ENCODE measurements at places on chromosomes 2 and 18.

DNA sequence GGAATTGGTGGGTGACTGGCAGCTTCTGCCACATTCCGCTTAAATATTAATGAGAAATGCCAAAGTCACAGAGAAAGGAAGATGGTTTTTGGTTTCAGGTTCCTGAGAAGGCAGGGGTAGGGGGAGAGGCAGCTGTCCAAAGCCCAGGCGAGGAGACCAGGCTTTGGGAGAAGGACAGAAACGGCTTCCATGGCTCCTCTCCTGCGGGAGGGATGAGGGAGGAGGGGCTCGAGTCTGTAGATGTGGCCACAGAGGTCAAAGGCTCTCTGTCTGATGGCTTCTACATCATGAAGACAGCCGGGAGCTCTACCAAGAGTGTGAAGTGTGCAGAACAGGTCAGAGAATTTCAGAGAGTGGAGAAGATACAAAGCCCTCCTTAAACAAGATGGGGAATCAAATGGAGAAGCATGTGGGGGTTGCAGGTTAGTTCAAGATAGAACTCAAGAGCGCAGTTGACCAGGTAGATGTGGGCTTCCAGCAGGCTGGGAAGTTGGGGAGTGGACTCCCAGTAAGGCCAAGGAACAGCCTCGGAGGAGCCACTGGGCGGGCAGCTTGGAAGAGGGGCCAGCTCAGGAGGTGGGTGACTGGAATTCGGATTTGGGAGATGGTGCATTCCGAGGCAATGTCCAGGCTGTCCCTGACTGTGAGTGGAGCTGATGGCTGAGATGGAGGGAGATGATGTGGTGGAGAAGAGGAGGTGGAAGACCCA, 23.8 kb upstream of the HPCAL1 start:
- DNase-seq: no peak

DNA sequence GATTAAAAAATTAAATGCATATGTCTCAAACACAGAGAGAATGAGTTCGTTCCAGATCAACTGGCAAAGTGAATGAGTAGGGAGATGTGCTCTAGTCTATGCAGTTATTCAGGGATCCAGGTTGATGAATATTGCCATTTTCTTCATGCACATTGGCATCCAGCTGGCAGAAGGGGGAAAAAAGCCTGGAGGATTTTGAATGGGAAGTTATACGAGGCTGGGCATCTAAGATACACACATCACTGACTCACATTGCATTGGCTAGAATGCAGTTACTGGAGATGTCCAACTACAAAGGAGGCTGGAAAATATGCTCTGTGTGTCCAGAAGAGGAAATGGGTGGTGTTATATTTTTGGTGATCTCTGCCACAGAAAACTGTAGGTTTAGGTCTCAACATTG, 270.9 kb upstream of the FIGN start:
- DNase-seq: no peak

GRCh38 chr2:232405943-232406510, 617 bp upstream of the ALPG start:
- no peak for DNase-seq

GRCh38 chr2:48221846-48222516, 308.0 kb upstream of the STON1 start:
- no peak for DNase-seq

DNA sequence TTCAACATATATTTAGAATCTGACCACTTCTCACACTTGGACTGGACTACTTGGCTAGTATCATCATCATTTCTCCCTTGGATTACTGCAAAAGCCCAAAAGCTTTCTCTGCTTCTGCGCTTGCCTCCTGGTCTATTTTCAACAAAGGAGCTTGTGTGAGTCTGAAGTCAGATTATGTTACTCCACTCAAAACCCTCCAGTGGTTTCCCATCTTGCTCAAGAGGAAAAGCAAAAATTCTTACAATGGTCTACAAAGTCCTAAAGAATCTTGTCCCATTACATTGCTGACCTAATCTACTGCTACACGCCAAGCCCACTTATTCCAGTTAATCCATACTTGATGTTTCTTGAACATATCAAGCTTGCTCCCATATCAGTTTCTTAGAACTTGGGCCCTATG, 9.6 kb downstream of the PREPL start:
- no peak for DNase-seq

DNA sequence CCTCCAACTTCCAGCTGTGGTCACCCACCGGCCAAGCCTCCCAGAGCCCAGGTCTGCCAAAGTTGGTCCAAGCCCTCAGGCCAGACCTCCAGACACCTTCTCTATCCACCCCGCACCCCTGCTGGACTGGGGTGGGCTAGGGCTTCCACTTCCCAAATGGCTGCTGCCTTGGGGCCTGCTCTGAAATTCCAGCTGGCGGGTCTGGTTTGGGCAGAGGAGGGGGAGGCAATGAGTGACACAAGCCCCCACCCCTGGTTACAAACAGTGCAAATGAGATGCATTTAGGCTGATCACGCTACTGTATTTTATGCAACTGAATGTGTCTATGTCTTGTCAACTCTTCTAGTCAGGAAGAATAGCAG, 14.6 kb downstream of the POU3F3 start:
- DNase-seq: no peak

GRCh38 chr2:227884511-227884947, 13.1 kb downstream of the DAW1 start:
- DNase-seq: peak; percentile 88

GRCh38 chr2:197340591-197340990, 30.0 kb upstream of the ANKRD44 start:
- no peak for DNase-seq

DNA sequence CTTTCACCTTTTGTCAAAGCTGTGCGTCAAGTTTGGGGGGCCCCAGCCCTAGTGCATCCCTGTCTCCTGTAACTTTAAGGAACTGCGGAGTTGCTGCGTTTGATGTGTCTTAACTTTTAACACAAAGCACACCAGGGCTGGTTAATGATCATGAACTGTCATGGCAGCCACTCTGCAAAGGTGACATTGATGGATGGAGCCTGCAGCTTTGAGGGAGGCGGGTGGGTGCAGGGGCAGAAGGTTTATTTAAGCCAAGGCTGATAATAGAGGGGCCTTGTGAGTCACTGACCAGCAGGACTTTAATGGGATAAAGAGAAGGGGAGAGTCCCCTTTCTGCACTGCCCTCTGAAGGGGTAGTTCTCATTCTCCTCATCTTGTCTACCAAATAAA, 190.2 kb upstream of the GATA6 start:
- no peak for DNase-seq

DNA sequence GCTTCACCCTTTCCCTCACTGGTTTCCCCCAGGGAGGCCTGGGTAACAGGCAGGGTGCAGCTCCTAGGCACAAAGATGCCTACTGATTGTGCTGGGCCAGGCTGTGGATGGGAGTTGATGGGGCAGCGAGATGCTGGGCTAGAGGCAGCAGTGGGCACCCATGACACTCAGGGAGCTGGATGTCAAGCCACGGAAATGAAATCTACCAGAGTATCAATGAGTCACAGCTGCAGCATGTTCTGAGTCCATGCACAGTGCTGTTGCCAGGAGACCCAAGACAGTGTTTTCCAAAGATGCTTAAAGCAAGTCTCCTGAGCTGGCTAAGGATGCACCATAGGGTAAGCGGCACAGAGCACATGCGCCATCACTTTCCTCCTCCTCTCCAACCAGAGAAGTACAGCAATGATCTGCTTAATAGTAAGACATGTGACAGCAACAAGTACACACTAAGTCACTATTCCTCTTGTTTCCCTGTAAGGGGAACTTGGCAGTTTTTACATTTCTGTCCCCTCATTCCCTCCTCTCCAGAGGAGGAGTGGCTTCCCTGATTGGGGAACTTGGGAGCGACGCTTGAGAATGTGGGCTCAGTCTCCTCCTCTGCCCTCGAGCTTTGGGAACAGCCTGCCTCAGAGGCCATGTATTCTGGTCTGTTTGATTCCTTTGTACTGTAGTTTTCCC, 57.2 kb downstream of the CDC42EP3 start:
- no peak for DNase-seq

DNA sequence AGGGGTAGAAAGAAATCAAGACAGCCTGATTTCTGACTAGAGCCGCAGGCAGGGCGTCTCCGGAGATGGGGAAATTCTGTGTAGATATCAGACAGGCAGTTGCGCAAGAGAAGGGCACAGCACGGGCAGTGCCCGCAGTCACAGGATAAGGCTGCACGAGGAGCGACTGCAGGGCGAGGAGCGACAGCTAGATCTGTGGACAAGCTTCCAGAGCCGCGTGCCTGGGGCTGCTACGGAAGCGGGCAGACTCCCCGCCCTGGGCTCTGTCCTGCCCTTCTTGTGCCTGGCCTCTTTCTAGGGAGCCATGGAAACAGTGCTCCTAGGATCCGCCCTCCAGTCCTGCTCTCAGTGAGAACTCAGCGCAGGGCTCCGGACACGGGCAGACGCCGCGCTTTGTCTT, 12.6 kb downstream of the MC5R start:
- no peak for DNase-seq
